SK-N-MC (cell line): ENCODE measurements at places on chromosomes 2 and 18.
A peak's percentile ranks its signal among the peaks of the same experiment; 100 is the strongest.

DNA sequence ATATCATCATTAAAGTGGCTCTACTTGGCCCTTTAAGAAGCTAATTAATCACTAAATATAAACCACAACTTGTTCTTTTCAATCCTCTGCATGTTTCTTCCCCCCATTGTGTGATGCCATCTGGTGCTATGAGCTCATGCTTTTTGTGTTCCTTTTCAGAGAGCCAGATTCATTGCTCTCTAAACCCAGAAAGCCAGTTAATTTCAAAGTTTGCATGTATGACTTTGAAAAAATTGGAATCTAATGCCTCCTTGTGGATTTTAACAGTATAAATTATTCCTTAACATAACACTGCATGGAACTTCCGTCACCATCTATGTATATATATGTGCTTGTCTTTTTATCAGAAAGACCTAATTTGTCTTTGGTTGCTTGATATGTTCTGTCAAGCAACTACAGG, 31.1 kb downstream of the TMEM178A start:
- DNase-seq, result no peak

- no peak for DNase-seq
Observed at GRCh38 chr2:1775511-1776035, 31.3 kb upstream of the PXDN start.

DNA sequence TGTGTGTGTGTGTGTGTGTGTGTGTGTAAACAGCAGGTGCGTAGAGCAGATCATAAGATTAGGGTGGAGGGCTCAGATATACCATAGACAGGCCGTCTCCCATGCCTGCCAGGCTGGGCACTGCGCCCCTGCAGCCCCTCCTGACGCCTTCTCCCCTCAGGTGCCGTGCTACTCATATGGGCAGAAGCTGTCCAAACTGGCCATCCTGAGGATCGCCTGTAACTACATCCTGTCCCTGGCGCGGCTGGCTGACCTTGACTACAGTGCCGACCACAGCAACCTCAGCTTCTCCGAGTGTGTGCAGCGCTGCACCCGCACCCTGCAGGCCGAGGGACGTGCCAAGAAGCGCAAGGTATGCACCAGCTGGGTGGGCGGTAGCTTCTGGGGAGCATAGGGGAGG, 10.0 kb downstream of the ATOH8 start:
- no peak for DNase-seq

DNA sequence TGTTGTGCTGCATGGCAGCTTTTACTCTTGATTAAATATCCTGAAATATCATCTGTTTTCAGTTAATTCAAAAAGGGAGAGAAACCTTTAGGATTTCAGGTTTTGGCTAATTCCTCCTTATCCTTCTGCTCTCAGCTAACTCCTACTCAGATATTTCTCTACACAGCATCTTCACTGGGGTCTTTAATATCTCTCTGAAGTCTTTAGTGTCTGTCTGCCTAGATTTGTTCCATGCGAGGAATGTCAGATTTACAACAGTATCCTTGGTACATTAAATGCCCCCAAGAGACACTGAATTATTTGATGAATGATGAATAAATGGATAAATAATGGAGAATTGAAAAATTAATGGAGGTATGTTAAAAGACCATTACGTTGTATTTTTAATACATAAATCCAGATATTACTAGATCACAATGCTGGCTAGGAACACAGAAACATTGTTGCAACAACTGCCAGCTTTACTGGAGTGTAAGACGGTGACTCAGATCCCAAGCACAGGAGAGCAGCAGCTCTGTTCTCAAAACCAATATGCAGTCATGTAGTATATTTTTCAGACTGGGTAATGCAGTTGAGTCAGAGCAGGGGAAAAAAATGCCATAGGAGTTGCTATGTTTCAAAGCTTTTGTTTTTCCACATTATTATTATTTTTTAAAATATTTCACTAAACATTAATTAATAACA, 388.0 kb upstream of the SYT4 start:
- DNase-seq, result no peak

GRCh38 chr2:215435280-215435869, 493 bp downstream of the FN1 start:
- no peak for DNase-seq

DNA sequence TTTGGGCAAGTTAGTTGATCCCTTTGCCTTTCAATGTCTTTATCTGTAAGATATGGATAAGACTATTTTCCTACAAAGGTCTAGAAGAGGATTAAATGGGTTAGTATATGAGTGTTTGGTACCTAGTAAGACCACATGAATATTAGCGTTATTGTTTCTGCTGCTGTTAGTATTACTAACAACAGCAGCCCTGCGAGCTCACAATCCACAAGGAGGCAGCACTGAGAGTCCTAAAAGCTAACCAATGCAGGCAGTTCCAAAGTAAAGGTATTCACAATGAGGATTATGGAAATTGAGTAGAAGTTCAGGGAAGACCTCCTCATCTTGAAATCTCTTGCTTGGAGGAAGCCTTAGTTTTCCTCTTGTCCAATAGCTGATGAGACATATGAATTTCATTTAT, 248.9 kb downstream of the TDRD15 start:
- no peak for DNase-seq

DNA sequence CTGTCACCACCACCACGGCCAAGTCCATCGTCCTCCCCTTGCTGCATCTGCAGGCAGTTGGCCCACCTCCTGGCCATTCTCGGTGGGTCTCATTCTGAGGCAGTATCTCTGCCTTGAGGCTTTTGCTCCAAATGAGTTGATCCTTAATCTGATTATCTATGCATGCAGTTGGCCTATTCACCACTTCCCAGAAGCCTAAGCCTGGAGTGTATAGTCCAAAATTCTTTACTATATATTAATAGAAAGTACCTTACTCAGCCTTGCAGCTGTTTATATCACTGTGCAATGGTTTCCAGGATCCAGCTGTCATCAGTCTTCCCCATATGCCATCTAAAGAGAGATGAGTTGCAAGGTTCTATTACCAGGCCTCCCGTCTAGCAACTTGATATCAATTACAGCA, 292.4 kb downstream of the SS18 start:
- DNase-seq, result no peak

- DNase-seq, result no peak
Observed at GRCh38 chr2:30269771-30270145, 38.4 kb downstream of the LBH start.

DNA sequence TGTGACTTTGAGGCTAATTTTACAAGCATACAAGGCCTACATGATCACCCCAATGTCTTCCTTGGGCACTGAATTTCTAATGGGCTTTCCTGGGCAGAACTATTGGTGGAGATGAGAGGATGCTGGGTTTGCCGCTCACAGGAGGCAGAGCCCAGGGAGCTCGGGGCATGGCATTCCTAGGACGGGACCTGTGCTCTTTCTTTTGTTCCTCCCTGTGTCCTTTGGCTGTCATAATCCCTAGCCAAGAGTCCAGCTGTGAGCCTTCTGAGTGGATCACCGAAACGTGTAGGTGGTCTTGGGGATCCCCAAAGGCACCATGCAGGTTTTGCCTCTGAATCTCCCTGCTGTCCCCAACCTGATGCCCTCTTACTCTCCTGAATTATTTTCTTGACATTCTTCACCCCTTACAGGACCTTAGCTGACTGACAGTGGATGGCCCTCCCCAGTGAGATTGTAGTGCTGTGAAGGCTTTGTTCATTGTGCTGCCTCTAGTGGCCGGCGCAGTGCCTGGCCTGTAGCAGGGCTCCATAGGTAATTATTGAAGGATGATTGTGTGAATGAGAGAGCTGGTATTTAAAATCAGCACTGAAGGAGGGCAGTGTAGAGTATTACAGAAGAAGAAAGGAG, 221.9 kb downstream of the ZNF407 start:
- DNase-seq, result no peak

- DNase-seq, result peak; percentile 80
Observed at GRCh38 chr2:96747061-96747617, 7.3 kb upstream of the LMAN2L start.

DNA sequence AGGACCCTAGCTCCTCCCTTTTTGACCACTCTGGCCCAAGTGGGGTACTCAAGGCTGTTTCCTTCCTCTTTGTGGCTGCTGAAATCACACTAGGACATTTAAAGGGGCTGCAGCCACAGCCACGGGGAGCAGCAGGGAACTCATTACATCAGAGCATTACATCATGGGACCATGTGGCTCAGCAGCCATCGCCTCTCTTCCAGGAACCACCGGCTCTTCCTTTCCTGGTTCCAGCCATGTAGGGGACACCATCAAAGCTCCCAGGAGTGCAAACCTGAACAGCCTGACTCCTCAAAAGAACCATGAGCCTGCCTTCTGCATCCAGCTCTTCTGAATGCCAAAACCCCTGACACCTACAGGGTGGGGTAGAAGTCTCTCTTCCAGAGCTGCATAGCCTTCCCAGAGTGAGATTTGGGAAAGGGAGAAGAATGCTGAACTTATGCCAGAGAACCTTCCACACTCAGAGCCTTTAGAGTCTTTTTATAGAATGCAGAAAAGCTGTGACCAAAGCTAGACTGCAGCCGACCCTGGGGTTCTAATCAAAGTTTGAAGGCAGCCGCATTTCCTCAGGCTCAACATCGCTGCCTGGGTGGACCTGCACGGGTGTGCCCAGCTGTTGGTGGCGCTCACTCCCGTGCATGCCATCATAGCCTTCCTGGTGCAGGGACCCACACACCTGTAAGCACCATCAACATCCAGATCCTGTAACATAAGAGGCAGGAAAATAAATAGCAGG, 121.7 kb downstream of the KLHL29 start:
- no peak for DNase-seq

DNA sequence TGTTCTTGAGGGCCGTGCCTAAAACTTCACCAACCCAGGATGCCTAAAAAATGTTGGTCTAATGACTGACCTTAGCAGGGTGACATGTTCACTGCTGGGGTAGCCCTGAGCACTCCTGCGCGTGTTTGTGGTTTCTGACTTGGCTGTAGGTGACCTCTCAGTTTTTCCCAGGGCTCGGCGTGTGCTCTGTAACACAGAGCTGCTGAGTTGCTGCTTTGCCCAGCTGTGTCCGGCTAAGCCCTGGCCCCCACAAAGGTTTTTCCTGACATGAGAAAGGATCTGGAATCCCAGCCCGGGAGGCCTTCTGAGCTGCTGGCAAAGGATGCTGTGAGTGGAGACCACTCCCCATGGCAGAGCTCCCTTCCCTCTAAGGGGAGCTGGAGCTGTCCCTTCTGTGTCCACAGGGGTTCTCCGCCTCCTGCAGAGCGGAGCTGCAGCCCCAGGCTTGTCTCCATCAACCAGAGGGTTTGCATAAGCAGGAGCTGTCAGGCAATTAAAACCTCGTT, 52.7 kb downstream of the CRIM1 start:
- DNase-seq, result no peak

DNA sequence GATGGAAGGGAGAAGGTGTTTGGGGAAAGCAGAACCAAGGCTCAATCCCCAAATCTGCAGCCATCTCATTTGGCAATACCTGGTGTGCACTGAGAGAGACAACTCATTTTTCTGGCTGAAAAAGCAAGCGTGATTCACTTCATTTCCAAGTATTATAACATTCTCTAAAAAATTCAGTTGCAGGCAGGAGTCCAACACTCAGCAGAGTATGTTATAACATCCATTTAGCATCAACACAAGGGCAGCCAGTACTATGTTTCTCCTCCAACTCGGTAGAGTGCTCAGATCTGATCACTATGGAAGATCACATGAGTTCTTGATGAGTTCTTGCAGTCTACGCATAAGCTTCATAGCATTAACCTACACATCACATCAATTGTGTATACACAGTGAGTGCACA, 99.4 kb upstream of the PID1 start:
- no peak for DNase-seq

DNA sequence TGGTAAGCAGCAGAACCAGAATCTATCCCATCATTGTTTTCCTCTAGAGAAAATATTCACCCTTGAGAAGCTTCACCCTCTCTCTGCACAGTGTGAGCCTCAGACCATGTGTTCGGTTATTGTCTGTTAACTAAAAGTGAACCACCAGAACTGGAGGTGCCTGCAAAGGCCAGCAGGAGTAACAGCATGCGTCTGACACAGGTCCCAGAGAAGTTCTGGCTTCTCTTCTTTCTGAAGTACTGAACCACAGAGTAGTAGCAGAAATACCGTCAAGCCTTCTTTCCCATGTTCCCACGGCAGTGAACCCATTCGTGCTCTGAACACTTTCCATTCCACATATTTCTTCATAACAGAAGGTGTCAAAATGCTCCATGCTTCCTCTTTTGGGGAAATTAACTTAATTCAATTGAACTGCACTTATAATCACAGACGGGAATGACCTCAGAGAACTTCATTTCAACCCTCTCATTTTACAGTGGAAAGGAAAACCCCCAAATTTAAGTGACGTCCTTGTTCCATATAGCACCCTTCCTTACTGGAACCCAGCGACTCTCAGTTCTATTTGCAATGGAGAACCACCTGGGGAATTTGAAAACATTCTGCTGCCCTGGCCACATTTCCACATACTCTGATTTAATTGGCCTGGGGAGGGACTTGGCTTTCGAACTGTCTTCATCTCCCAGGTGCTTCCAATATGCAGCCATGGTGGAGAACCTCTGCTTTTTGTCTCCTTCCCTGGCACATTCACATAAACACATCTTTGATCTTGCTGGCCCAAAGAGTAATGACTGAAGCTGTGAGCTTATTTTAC, 519.1 kb downstream of the RNF144A start:
- DNase-seq, result no peak

DNA sequence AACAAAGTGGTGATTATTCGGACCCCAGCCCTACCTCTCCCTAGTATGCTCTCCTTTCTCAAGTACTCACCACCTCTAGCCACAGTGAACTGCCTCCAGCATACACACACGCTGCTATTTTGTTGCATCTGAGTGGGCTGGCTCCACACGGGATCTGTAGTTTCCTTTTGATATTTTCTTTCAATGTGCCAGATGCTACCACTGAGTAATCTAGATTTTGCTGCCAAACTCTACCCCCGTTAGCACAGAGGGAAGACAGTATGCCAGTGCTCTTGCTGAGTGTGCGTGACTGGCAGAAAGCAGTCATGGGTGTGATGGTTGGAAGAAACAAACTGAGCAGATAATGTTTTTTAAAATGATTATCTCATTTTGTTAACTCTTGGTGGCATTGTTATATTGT, 11.6 kb downstream of the CFLAR start:
- DNase-seq, result no peak

GRCh38 chr2:230779126-230779525, 66.5 kb downstream of the CAB39 start:
- no peak for DNase-seq

- no peak for DNase-seq
Observed at GRCh38 chr2:105398336-105399206, at the start of gene FHL2. Gene FHL2 (minus strand): TSS chr2:105399051. CDS start chr2:105386516, 12,535 bp downstream.

GRCh38 chr18:9637036-9637767, 22.8 kb upstream of the PPP4R1 start:
- no peak for DNase-seq

- no peak for DNase-seq
Observed at GRCh38 chr2:238974501-238975166, 126.7 kb downstream of the TWIST2 start.

GRCh38 chr2:66512626-66513025, 77.7 kb downstream of the MEIS1 start:
- DNase-seq, result no peak

- no peak for DNase-seq
Observed at GRCh38 chr2:218892693-218893348, 12.2 kb downstream of the WNT10A start.

- no peak for DNase-seq
Observed at GRCh38 chr2:71783215-71783614, 329.9 kb downstream of the DYSF start.
